ENCODE measurements at places on chromosomes 3 and 15. TPM values are rescaled to one million over a fixed set of nuclear protein-coding genes. Genes with fewer than 3 reads are reported as not detected.

DNA sequence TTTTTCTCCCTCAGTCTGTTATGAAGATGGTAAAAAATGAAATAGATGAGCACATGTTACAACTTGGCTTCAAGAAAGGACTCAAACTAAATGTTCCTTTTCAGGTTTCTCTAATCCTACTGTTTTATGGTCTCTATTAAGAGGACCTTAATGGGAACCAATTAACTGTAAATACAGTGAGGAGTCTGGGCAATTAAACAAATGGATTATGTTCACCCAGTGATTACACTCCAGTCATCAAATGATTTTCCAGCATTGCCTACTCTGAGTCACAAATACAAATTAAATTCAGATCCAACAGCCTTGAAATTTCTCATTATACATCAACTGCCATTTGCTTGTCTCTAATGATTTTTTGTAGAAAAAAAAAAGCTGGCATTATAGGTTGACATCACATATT is 129.2 kb downstream of the NEK10 start:
- no peak for DNase-seq

GRCh38 chr15:57167821-57168395 is 208.4 kb upstream of the CGNL1 start:
- DNase-seq, result no peak

DNA sequence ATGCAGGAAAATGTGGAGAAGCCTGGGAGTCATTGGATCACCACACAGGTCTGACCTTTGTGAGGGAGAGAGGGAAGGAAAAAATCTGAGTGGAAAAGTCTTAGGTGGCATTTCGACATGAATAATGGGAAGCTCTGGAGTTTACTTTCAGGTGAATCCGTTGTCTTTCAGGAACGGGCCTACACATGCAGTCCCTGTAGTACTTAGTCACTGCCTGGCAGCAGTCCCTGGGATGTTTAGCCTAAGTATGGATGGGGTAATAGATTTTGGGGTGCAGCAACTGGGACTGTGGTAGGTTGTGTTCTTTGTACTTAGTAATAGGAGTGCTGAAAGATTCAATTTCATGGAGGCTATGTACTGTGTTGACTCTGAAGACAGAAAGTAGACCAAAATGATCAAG is 227.5 kb upstream of the EPHA3 start:
- DNase-seq, result no peak

- no peak for DNase-seq
These were observed 49.4 kb upstream of the SYNPR start for GRCh38 chr3:63228677-63229076.

DNA sequence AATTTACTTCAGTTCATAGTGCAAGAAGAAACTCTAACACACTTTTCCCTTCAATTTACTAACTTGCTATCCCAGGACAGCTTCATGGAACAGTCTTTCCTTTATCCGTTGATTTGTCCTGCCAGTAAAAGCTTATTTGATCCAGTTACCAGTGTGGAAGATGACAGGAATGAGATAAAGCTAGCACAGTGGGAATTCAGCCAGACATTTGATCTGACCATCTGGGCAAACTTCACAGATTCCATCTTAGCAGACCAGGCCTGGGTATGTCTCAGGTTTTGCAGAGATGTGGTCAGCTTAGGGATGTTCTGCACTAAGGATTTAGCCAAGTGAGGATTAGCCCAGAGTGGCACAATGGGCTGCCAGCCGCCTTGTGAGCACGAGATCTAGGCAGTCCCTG is 19.7 kb downstream of the CEMIP start:
- no peak for DNase-seq

GRCh38 chr15:70504299-70504951 is 258.9 kb downstream of the UACA start:
- peak; percentile 77 for DNase-seq

GRCh38 chr15:35505141-35505540 is 40.8 kb downstream of the DPH6 start:
- DNase-seq, result no peak

DNA sequence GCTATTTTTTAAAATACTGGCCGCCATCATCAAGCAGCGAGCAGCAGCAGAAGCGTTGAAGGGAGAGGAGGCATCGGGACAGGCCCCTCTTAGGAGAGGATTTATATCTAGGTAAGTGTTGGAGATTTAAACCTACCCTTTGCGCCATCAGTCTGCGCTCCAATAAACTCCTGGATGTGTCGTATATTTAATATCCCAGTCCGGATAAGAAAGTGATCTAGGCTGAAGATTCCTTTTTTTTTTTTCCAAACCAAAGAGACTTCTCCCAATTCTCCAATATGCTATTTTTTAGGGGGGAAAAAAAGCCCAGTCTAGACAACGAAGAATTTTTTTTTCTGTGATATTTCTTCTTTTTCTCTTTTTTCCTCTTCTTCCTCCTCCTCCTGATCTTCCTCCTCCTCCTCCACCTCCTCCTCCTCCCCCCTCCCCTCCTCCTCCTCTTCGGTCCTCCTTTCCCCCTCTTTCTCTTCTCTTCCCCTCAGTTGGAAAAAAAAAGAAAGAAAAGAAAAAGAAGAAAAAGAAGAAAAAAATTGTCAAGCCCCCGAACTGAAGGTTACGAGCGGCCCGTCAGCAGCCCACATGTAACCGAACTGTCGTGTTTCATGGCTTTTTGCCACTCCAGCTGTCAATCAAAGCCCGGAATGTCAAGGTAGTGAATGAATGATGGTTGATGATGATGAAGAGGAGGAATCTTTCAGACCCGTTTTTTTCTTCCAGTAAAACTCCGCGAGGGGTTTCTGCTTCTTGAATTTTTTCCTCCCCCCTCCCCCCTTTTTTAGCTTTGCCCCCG is 835 bp downstream of the MEIS2 start:
- no peak for DNase-seq

DNA sequence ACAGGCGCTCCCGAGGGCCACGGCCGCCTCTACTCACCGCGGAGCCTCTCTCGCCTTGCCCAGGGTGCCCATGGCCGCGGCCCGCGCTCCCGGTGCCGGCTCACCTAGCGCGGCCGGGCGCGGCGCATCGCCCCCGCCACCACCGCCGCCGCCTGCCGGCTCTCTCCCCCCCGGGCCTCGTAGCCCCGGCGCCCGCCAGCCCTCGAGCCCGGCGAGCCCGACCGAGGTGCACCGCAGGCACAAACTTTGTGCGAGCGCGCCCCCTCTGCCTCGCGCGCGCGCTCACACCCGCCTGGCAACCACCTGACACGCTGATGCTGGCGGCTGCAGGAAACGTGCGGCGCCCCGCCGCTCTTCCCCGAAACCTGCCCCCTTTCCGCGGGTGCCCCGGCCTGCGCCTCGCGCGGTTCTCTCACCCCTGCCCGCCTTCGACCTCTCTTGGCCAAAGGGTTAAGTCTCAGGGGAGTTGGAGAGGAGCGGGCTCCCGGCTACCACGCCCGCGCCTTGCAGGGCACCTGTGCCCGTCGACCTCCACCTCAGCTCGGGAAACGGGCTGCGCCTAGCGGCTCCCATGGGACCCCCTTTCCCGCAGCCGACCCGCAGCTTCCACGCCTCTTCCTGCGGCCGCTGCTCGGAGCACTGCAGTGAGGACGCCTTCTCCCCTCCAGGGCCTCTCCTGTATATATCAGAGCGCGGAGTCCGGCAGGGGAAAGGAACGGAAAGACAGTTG is at the start of gene RASGRP1:
Gene RASGRP1, minus strand, starts transcription at position 258 of the 730 bp plus-strand sequence. Its CDS starts 186 bp downstream, at position 72.
- DNase-seq, result peak; percentile 56

DNA sequence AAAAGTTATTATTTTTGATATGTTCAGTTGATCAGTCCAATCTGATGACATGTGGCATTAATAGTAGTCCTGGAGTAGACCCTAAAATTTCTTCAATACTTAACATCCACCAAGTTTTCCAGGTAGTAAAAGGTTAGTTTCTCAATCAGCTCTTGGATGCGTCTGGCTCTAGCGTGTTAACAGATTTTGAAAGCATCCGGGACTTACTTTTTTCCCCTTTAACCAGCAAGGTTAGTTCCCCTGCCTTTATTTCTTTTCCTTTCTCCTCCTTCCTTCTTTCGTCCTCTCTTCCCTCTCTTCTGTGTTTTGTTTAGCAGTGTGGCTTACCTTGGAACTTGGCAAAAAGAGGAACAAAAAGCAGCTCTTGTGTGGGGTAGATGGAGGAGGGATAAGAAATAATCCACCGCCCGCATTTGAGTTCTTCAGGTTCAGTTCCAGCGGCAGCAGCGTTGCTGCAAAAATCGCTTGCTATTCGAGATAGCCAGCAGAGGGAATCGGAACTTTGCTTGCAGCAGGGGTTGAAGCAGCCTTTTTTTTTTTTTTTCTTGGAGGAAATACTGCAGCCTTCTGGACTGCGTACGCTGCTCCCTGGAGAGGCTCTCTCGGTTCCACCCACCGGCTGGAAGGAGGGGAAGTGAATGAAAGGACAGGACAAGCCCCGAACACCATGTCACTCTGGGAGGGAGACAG is at the start of gene RBMS3:
Gene RBMS3, plus strand, starts transcription at position 668 of the 690 bp plus-strand sequence.
- peak; percentile 87 for DNase-seq

DNA sequence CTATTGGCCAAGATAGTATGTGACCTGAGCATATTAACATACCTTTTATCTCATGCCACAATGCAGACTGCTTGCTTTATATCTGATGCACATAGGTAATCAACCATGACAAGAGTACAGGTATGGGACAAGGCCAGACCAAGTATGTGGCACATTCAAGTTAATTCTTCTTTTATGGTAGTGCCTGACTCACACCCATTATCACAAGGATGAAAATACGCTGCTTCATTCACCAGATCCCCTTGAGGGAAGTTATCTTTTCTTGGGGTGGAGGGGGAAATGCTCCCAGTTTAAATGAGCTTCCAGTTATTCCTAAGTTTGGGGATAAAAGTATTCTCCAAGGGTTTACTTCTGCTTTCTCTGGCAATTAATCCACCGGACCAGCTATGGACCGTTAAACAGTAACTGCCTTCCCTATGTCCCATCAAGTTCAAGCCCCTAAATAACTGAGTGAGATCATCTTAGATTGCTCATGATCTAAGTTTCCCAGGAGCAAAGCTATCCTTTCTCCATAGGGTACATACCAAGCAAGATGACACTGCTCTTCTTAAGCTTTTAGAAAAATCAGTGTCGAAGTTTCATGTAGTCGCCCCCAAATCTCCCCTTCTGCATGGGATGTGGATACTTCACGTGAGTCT is 1.9 kb downstream of the COL8A1 start:
- DNase-seq, result no peak

Gene SELENOS
- 133 TPM for total RNA-seq

Gene SMAD6
- total RNA-seq, result 34.3 TPM

Gene SI
- total RNA-seq, result not detected

Gene AMT
- 1.2 TPM for total RNA-seq

All from MG63 (cell line).